Cardiac muscle cell (in vitro differentiated cells and primary cell): ENCODE measurements at places on chromosomes 2 and 18.

- DNase-seq: peak; percentile 43
These were observed 47.5 kb downstream of the ZFP36L2 start for GRCh38 chr2:43178602-43179542.

DNA sequence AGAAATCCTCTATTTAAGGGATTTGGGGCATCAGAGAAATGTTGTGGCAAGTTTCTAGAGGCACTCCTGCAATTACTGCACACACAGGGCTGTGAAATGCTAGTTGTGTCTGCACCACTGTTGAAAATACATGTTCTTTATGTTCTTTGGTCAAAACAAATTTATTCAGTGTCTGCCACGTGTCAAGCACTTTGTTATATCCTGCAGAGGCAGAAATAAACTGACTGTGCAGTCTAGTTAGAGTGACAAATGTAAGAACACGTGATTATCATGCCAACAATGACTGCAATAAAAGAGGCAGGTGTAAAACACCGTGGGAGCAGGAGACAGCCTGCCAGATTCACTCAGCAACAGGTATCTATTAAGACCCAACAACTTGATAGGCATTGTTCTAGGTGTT, 423.3 kb downstream of the LRP1B start:
- DNase-seq: no peak

GRCh38 chr2:102021779-102022178, 30.0 kb downstream of the IL1R2 start:
- DNase-seq: peak; percentile 97

- no peak for DNase-seq
These were observed 275.9 kb downstream of the MREG start for GRCh38 chr2:215737477-215737876.

- no peak for DNase-seq
These were observed 208.6 kb downstream of the C1D start for GRCh38 chr2:67854103-67854743.

- no peak for DNase-seq
These were observed 265.0 kb downstream of the KCNJ3 start for GRCh38 chr2:154963511-154963910.

GRCh38 chr18:48806551-48807261, 144.1 kb downstream of the SMAD7 start:
- no peak for DNase-seq

- DNase-seq: no peak
These were observed 71.8 kb upstream of the STAM2 start for GRCh38 chr2:152247337-152247695.

- DNase-seq: no peak
These were observed 163.2 kb upstream of the KLF7 start for GRCh38 chr2:207328944-207329386.

DNA sequence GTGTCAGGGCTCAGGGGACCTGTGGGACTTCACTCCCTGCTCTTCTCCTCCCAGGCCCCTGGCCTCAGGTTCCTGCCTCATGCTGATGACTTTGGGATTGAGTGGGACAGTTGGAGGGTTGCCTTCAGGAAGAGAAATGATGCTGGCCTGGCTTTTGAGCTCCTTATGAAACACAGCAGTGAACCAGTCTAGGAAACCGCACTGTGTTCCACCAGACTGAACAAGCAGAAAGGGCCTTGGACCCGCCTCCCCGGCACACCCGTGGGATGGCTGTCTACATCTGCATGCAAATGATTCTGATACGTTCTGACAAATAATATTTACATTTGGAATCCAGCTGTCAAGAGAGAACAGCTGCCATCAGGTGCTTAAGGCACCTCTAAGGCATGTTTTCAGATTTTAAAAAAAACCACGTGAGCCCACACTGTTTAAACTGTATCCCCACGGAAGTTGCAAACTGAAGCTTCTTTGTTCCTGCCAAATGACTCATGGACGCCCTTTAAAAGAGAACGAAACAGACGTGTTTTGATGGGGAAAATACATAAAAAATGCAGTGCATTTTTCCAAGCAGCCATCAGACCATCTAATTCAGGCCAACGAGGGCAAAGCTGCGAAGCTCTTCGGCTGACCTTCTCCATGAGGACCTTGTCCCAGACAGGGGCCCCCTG, 27.6 kb upstream of the ASAP2 start:
- DNase-seq: peak; percentile 88

GRCh38 chr2:157837851-157838441, 38.2 kb downstream of the ACVR1 start:
- no peak for DNase-seq

- DNase-seq: peak; percentile 53
These were observed 27.0 kb downstream of the IRS1 start for GRCh38 chr2:226772389-226773179.

DNA sequence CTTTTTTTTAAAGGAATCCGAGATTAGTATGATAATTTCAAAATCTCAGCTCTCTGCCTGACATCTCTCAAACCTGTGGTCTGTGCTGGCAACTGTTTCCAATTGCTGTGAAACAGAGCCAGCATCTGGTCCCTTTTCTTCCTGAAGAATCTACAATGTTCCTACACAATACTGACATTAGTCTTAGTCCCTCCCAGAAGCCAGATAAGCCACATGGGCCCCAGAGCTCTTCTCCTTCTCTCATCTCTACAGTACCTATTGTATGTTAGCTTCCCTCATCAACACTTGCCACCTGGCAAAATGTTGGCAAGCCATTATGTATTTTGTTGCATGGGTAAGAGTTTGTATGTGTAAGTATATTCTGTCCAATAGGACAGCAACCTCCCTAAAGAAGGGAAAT, 62.9 kb upstream of the CDKL4 start:
- DNase-seq: no peak

DNA sequence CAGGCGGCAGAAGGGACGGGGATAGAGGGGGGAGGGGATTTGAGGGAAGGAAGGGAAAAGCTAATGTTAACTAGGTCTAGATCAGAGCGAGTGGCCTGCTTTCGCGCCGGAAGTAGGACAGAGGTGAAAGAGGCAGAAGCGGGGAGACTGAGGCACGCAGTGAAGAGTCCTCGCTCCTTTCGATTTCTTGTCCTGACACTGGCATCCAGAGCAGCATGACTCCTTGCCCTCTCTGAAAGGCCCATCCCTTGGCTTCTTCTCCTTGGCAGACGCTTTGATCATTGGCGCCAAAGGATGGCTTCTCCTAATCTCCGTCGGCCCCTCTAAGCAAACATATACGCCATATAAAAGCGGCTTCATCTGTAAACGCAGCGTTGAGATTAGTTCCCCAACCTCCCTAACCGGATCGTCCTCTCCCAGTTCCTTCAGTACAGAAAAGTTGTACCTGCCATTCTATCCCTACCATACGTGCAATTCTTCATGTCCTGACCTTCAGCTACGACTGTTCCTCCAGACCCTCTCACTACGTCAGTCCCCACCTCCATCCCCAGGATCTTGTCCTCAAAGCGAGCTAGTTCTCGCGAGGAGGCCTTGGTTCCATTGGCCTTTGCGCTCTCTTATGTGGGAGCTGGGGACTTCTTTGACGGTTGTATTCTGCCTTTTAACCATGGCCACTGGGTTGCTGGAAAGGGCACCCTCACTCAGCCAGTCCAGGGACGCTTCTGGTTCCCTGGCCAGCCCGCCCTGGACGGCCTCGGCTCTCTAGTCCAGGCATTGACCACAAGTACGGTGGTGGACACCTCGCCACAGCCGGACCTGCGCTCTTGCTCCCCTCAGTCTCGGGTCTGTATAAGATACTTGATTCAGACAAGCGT, 857 bp upstream of the NEUROD1 start:
- no peak for DNase-seq

- no peak for DNase-seq
These were observed 45.1 kb downstream of the TET3 start for GRCh38 chr2:74029714-74030397.

DNA sequence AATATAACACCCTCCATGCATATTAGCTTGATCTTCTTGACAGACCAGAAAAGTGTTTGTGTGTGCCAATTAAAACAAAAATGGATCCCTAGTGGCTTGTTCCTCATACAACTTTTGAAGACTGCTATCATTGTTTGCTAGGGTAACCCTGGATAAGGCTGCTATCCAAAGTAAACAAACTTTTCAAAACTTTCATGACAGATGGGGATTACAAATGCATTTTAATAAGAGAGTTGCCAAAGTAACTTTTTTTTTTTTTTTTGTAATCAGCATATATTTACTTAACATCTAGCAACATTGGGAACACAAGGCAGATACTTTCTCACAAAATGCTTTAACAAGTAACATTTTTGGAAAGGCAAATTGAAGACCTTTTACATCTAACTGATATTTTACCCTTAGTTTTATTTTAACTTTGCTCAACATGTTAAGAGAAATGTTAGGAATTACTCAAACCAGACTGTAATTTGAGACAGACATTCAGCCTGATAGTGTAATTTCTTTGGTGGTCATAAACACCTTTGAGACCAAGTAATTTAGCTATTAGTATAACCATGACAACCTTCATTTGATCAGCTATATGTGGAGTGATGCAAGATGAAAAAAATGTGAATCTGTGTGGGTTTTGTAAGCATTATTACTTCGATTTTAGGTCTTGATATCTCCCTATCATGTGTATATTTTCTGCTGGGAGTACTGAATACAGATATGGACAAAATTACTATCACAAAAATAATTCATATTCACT, 300.9 kb downstream of the ARHGAP15 start:
- DNase-seq: peak; percentile 62

DNA sequence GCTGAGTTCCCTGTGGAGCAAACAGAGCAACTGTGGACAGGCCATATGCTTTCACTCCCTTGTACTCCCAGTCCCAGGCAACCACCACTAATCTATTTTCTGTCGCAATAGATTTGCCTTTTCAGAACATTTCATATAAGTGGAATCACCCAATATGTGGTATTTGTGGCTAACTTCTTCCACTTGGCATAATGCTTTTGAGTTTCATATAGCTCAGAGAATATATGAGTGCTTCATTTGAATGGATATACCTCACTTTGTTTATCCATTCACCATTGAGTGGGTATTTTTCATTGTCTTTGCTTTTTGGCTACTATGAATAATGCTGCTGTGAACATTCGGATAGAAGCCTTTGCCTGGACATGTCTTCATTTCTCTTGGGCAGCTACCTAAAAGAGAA, 151.9 kb downstream of the CERS6 start:
- no peak for DNase-seq

GRCh38 chr18:49668574-49669275, 106.9 kb downstream of the LIPG start:
- DNase-seq: peak; percentile 91
